SW 1271 (cell line): ENCODE measurements at places on chromosomes 2 and 18.

DNA sequence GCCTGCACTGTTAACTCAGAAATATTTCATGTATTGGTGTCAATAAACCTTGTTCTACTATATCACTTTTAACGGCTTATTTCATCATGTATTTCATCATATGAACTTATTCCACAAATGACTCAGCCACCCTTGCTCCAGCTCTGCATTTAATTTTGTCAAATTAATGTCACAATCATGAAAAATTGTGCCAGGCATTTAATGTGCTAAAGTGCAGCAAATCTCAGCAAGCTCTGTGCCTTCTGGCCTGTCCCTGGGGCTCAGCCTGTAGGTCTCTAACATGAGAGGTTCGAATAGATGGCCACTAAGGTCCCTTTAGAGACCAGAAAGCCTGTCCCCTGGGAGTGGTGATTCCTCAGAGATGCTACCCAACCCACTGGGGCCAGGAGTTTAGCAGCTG, 28.6 kb downstream of the BOD1L2 start:
- DNase-seq: no peak

GRCh38 chr2:41900101-41900577, 147.7 kb upstream of the PKDCC start:
- DNase-seq: no peak

GRCh38 chr18:34153711-34154110, 71.0 kb downstream of the NOL4 start:
- peak; percentile 27 for DNase-seq

DNA sequence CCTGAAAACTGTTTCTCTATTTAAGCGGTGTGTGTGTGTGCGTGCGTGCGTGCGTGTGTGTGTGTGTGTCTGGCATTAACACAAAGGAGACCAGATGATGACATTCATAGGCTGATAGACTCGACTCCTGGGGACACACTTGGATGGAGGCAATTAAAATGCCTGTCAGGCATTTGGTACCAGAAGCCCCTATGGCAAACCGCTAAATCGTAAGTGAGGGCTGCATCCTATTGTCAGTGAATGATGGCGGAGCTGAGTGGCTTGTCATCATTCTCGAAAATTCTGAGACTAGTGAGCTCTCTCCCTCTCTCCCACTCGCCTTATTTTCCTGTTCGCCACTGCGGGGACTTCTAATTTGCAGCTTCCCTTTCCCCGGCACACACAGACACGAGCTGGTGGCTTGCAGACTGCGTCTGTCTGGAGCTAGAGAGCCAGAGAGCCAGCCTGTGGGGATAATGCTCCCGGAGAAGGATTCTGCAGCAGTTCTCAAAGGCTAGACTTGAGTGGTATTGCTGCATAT, 155.4 kb downstream of the MAP2 start:
- no peak for DNase-seq
